IgD-negative memory B cell (primary cell): ENCODE measurements at places on chromosomes 1 and 21. TPM values are rescaled to one million over a fixed set of nuclear protein-coding genes. Genes with fewer than 3 reads are reported as not detected.

SNX7 gene
- 0.13 TPM for polyA plus RNA-seq

OR2L5 gene
- not detected for polyA plus RNA-seq

ANKRD45 gene
- not detected for polyA plus RNA-seq

NR1I3 gene
- not detected for polyA plus RNA-seq

PIK3CD gene
- 82.6 TPM for polyA plus RNA-seq

NOS1AP gene
- polyA plus RNA-seq: not detected

FMO4 gene
- 1.5 TPM for polyA plus RNA-seq

LORICRIN gene
- polyA plus RNA-seq: not detected

CBS gene
- polyA plus RNA-seq: not detected

HSD3B2 gene
- polyA plus RNA-seq: not detected

TNN gene
- polyA plus RNA-seq: not detected

BSND gene
- polyA plus RNA-seq: not detected

ZSCAN20 gene
- polyA plus RNA-seq: 0.45 TPM

CCDC181 gene
- polyA plus RNA-seq: not detected

CHRM3 gene
- polyA plus RNA-seq: not detected

DNAH14 gene
- 0.10 TPM for polyA plus RNA-seq

CNR2 gene
- polyA plus RNA-seq: 52.1 TPM

OR10K1 gene
- polyA plus RNA-seq: not detected

ALX3 gene
- not detected for polyA plus RNA-seq

GBP6 gene
- polyA plus RNA-seq: not detected

IL19 gene
- not detected for polyA plus RNA-seq

SLAMF6 gene
- 109 TPM for polyA plus RNA-seq

C8A gene
- polyA plus RNA-seq: not detected

LCE2A gene
- not detected for polyA plus RNA-seq

HMGCS2 gene
- not detected for polyA plus RNA-seq

CLDN17 gene
- not detected for polyA plus RNA-seq

CCDC185 gene
- polyA plus RNA-seq: not detected

HMCN1 gene
- not detected for polyA plus RNA-seq

CA6 gene
- polyA plus RNA-seq: not detected

GTF2B gene
- 56.5 TPM for polyA plus RNA-seq

DENND2C gene
- 0.25 TPM for polyA plus RNA-seq

RAB3B gene
- not detected for polyA plus RNA-seq

CELA3A gene
- polyA plus RNA-seq: not detected

TIAM1 gene
- polyA plus RNA-seq: 0.54 TPM

DIPK1A gene
- polyA plus RNA-seq: 29.2 TPM

WNT2B gene
- polyA plus RNA-seq: 0.09 TPM

FCER1A gene
- polyA plus RNA-seq: not detected
